Upper lobe of left lung (tissue), 6 donors: ENCODE measurements at places on chromosomes 7 and 10.

GRCh38 chr7:4612939-4613841 lies 68.9 kb upstream of the FOXK1 start:
- DNase-seq, result no peak

DNA sequence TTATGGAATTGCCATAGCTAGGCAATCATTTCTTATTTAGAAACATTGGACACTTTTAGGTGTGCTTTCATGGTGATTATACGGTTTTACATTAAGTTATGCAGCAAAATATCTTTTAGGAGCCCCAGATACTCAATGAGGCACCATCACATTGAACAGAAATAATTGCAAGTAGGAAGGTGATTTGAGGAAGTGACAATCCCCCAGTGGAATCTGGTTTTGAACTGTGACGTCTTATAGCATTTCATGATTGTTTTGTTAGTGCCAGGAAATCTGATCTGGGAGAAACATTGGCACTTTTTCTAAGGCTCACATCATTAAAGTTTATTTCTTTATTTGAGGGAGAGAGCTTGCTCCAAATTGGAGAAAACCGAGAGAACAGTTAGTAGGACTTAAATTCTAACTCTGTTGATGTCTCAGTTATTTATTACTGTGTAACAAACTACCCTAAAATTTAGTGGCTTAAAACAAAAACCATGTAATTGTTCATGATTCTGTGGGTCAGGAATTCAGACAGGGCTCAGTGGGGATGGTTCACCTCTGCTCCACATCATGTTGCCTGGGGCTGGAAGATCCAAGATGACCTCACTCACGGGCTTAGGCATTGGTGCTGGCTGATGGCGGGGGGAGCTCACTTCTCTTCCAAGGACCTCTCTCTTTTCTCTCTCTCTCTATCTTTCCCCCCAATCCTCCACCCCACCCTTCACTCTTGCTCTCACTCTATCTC lies 78.2 kb upstream of the STEAP1B start:
- DNase-seq, result no peak

- DNase-seq, result no peak
Observed at GRCh38 chr10:127997271-127997670, 90.4 kb downstream of the PTPRE start.

GRCh38 chr7:151122276-151122675 lies 36.0 kb downstream of the AGAP3 start:
- DNase-seq, result no peak

DNA sequence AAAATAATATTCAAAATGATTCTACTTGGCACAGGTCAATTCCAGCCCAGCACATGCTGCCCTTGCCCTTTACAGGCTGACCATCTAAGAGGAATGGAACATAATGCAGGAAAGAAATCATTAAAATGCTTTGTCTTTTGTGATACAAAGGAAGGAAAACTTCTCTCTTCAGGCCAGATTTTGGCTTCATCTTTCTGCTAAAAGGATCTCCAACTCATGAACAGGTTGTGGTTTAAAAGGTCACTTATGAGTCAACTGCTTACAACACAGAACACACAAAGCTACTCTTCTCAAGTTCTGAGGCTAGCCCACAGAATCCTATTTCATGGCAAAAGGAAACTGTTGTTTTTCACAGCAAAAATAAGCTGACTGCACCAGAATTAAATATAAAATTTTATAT lies 197.1 kb downstream of the DOCK4 start:
- DNase-seq, result no peak

DNA sequence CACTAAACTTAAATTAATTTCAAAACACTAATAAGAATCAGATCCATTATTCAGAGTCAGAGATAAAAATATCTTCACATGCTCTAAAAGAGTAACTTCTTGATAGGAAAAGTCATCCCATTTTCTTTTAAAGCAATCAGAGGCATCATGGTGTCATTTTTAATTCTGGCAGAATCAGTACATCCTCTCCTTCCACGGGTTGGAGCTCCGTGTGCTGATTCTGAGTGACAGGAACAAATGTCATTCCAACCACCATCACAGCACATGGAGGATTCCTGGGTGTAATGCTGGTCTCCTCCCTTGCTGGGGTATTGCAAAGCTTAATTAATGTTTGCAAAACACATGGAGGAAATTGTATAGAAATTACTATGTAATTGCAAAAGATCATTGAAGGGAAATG lies 114.5 kb upstream of the IMMP2L start:
- no peak for DNase-seq

DNA sequence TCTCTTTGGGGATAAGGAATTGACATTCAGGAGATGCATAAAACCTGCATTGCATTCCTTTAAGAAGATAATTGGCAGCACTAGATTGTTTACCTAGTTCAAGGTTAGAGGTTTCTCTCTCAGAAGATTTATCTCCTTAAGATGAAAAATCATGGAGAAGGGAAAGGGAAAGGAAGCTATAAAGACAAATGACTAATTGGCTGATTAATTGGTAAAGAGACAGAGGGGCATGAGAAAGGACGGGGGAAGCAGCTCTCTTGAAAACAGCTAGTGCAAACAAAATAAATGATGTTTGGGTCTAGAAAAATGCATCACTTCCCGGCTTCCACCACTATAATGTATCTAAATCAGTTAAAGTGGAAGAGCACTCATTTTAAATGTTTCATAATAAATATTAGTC lies 941.2 kb downstream of the XPNPEP1 start:
- no peak for DNase-seq

GRCh38 chr7:148747274-148747673 lies 48.6 kb downstream of the CUL1 start:
- DNase-seq, result no peak

GRCh38 chr10:8403711-8404371 lies 349.4 kb downstream of the GATA3 start:
- DNase-seq, result no peak

- DNase-seq, result no peak
Observed at GRCh38 chr10:11610826-11611247, 613 bp downstream of the USP6NL start.

GRCh38 chr7:42964849-42965805 lies 33.0 kb downstream of the MRPL32 start:
- DNase-seq, result no peak

- no peak for DNase-seq
Observed at GRCh38 chr10:103184615-103185014, 8.5 kb downstream of the NT5C2 start.

- no peak for DNase-seq
Observed at GRCh38 chr7:37977243-37977642, 56.8 kb downstream of the EPDR1 start.

- no peak for DNase-seq
Observed at GRCh38 chr7:150382844-150383225, 3.7 kb downstream of the ZNF775 start.

DNA sequence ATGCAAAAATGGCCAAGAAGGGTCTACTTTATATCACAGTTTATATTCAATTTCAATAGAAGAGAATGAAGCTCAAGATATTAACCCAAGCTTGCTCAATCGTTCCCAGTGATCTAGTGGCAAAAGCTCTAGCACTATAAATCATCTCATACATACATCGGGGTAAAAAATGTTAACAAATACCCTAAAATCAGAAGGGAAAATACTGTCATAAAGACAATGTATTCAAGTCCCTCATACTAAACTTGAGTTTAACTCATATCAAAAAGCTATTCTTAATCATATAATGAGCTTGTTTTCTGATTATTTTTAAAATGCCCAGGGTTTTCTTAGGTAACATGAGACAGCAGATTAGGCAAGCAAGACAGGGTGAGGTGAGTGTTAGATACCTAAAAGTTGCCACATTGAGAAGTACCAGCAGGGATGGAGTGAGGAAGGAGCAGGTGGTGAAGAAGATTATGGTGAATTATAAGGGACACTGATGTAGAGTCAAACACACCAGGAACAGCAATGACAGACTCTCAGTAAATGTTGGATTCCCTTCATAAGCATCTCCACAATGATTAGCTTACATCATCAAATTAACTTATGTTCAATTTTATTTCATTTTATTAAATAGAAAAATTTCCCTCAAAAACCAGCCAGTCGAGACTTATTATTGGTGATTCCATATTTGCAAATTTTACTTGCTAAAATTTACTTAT lies 46.2 kb downstream of the ELAPOR2 start:
- DNase-seq, result no peak

DNA sequence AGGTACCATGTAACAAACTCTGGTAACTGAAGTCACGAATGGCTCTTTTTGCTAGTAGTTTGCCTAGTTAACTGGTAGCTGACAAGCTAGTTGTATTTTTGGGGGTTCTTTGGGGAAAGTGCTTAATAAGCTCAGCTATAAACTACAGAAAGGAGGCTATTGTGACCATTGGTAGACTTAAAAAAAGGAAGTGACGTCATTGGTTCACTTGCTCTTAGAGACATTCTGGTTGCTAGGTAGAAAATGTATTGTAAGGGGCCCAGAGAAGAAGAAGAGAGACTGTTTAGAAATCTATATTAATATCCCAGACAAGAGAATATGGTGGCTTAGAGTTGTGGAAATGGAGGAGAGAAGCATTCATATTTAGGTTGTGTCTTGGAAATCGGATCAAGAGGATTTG lies 103.0 kb downstream of the NXPH1 start:
- DNase-seq, result no peak

DNA sequence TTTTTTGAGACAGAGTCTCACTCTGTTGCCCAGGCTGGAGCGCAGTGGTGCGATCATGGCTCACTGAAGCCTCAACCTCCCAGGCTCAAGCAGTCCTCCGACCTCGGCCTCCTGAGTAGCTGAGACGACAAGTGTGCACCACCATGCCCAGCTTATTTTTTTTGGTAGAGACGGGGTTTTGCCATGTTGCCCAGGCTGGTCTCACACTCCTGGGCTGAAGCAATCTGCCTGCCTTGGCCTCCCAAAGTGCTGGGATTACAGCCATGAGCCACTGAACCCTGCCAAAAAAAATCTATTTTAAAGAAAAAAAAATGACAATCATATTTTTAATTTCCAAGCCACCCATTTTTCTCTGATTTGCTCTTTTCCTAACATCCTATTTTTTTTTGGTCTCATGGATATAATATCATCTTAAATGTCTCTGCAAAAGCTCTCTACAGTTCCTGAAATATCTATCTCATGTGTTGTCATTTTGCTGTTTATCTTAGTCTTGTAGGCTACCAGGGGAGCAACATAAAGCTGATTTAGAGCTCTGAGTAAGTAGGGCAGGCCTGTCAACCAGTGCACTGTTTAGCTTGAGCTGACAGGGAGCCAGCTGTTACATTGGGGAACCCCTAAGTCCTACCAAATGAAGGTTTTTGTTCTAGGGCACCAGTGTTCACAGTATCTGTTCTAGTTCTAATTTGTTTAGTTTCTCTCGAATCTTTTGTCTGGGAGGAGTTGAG lies 29.9 kb upstream of the HBP1 start:
- DNase-seq, result no peak

GRCh38 chr10:12690525-12691126 lies 310.9 kb downstream of the CCDC3 start:
- no peak for DNase-seq

GRCh38 chr10:91632671-91633550 lies at the start of gene PPP1R3C:
Gene PPP1R3C (minus strand): TSS chr10:91633071. CDS start chr10:91632969, 102 bp downstream.
- DNase-seq, result peak; percentile 88

DNA sequence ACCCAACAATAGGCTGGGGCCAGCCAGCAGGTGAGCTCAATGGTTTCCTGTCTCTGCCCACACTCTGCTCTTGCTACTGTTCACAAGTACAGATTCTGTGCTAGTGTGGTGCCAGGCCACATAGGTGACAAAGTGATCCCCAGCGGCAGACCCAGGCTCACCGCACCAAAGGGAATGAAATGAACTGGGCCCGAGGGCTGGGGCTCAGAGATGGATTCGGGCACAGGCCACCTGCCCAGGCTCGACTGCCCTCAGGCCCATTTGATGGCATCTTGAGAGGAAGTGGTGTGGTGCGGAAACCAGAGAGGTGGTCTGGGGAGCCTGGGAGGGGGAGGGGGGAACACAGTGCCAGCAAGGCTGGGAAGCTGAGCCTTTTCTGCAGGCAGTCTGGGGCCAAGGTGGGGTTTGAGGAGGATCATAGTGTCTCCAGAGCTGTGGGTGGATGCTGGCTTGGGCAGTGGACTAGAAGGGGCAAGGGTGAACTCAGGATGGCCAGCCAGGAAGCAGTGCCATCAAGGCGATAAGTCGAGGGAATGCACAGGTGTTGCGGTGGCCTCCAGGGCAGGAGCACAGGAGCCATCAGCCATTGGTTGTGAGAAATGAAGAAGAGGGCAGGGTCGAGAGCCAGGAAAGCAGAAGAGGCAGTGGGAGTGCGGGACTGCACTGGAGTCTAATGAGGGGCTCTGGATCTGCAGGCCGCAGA lies 85.2 kb downstream of the ARHGAP22 start:
- no peak for DNase-seq

GRCh38 chr7:140591180-140591902 lies 49.3 kb downstream of the DENND2A start:
- DNase-seq, result no peak

DNA sequence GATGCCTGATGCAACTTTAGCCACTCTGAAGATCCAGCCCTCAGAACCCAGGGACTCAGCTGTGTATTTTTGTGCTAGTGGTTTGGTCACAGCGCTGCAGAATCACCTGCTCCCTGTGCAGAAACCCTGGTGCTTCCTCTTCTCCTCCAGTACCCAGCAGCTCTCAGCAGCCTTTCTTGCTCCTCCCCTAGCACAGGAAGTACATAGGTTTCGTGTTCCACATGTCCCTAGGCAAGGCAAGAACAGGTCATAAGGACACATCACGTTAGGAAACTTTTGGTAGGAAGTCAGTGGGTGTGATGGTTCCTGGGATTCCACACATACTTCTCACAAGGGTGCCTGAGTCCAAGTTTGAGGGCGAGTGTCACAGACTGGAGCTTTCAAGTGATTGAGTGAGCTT lies 167.9 kb upstream of the PRSS1 start:
- DNase-seq, result no peak

- no peak for DNase-seq
Observed at GRCh38 chr7:155198901-155199845, 98.5 kb upstream of the INSIG1 start.

DNA sequence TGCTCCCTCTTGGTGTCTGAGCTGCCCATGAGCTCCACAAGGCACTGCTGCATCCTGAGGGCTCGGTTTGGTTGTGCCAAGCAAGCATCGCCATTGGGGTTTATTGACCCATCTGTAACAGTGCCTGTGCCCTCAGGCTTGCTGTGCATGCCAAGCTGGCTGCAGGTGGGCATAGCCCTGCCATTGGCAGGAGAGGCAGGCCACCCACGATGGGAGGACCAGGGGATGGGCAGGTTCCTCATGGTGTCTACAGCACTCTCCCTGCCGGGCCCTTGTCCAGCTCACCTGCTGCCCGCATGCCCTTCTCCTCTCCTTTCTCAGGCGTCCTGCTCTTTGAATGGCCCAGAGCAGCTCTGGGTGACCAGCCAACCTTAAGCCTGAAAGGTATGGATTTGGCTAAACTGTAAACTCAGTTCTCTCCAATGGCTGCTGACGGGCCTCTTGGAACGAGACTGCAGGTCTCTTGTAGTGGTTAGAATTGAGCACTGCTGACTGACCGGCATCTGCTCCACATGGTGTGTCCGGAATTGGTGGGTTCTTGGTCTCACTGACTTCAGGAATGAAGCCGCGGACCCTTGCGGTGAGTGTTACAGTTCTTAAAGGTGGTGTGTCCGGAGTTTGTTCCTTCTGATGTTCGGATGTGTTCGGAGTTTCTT lies 17.6 kb downstream of the AKR1E2 start:
- DNase-seq, result peak; percentile 53

DNA sequence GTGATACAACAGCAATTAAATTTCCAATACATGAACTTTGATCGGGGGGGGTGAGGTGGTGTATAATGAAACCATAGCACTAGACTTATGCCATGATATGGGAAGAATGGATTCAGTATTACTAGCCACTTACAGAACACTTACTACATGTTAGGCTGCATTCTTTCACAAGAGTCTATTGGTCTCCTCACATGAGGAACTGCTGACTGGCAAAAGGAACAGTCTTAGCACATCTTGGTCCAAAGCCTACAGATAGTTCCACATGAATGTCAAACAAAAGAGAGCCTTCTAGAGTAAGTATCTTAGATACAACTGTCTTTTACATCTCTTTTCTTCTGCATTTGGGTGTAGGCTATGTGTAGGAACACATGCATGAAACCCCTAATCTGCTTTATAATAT lies 115.9 kb upstream of the DNAJB12 start:
- no peak for DNase-seq
